ENCODE measurements at places on chromosomes 7 and 10. TPM values are rescaled to one million over a fixed set of nuclear protein-coding genes. Genes with fewer than 3 reads are reported as not detected.
A peak's percentile ranks its signal among the peaks of the same experiment; 100 is the strongest.

GRCh38 chr7:151368136-151368571, 26.5 kb downstream of the NUB1 start:
- DNase-seq = peak; percentile 73

- no peak for DNase-seq
Measured at GRCh38 chr7:106944035-106944665, 79.1 kb downstream of the PIK3CG start.

DNA sequence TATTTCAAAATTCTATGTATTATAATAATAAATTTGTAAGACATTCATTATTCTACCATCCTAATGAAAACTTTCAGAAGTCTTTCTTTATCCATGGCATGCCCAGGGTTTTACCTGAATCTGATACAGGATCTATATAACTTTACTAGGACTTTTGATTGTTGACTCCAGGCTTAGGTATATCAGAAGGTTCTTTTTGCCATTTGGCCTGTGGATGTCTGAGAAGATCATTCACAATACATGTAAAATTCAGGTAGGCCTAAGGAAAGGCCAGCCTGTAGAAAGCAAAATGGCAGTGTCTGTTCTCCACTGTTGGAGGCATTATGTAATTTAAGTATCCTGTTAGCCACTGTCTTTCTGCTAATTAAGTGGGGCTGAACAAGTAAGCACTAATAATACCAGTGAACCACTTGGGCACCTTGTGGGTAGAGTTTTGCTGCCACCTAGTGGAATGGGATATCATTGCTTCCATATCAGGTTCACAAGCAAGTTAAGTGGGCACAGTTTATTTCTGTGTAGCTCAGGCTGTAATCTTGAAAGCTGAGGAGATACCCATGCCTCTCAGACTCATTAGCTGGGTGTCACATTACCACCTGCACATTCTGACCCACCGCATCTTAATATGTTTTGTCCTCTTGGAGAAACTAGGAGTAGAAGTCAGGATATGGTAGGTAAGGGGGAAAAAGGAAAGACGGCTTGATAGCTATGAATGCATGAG, 105.5 kb downstream of the SEPTIN7 start:
- peak; percentile 24 for DNase-seq

DNA sequence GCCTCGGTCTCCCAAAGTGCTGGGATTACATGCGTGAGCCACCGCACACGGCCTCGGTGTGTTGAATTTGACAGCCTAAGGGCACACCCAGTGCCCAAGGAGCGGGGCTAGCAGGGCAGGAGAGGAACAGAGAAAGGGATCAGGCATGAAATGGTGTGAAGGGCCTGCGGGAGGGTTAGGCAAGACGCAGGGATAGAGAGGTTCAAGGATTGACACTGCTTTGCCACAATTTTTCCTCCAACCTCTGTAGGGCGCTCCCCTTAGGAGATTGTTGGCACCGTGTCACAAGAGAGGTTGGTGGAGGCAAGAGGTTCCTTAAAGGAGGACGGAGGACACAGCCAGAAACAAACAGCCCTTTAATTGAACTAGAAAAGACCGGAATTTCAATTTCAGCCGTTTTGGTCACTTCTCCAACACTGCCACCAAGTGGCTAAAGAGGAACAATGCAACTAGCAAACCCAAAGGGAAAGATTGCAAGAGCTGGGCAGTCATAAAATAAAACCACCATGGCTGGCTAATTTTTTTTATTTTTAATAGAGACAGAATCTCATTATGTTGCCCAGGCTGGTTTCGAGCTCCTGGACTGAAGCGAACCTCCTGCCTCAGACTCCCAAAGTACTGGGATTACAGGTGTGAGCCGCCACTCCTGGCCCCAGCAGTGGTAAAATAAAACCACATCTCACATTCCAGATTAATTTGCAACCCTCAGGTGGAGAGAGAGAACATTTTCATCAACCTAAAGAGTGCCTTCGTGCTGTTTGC, 6.9 kb upstream of the CREB3L2 start:
- DNase-seq = no peak

DNA sequence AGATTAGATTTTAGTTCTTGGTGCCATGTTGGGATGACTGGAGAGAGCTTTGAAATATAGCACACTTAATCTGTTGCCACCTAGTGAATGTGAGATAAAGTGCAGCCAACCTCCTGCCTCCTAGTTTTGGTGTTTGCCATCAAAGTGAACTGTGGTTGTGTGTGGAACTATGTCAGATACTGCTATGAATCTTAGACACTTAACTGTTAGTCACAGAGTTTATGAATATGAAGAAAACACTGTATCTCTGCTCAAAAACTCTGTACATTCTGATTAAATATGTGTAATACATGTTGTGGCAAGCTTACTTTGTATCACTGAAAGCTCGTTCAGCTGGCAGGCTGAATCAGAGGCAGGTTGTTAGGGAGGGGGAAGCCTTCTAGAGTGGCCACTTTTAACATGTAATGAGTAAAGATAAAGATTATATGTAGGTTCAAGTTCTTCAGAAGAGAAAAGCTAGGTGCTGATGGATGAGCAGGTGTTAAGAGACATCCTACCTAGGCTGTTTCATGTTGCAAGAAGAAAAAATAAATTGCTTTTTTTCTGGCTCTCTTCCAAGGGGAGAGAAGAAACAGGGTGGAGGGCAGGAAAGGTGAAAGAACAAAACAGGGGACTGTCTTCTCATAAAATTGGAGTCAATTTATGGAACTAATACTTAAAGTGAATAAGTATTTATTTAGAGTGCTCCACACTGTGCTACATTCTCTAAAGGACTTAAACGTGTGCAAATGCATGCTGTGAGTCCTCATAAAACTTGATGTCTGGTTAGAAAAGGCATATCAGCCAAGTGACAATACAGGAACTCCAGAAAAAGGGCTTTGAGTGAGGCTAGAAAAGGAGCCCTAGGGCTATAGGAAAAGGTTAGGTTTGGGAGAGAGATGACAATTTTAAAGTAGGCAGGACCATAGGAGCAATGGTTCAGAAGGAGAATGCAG, 14.1 kb upstream of the LAMB1 start:
- no peak for DNase-seq

- no peak for DNase-seq
Measured at GRCh38 chr7:78523930-78524329, 725.4 kb downstream of the PHTF2 start.

- peak; percentile 95 for DNase-seq
Measured at GRCh38 chr7:100837099-100837836, 9.9 kb upstream of the EPHB4 start.

GRCh38 chr10:113320987-113321386, 231.9 kb upstream of the HABP2 start:
- no peak for DNase-seq

DNA sequence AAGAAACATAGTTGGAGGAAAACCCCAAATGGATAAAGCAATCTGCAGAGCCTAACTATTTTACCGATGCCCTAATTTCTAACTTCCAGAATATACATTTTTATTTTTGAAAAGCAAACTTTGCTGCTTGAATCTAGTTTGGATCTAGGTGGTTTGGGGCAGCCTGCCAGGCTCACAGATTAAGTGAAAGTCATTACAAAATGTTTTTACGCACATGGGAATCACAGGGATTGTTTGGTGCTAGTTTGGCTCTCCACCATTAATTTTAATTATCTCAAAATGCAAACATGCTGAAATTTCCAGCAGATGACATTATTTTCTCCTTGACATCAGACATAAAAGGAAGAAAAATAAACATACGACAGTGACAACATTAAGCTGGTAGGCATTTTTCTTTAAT, 166.7 kb upstream of the INHBA start:
- DNase-seq = no peak

Gene ARHGEF5
- 18.4 TPM for total RNA-seq
